ENCODE measurements at places on chromosomes 4 and X.

DNA sequence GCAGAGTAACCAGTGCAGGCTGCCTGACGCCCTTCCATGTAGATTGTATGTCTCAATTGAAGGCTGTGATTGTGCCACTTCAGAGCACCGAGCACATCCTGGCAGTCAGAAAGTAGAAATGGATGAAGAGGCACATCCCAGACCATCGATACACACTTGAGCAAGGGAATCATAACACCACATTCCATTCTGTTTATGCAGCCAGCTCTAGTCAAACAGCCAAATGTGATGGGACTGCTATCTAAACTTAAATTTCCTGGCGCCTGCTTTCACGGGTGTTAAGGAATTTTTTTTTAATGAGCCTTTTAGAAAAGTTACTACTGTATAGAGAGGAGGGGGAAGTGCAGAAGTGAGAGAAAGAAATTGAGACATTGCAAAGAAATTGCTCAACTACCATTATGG lies 84.4 kb downstream of the PPARGC1A start:
- no peak for DNase-seq

- no peak for DNase-seq
These were observed 45.6 kb downstream of the MAOB start for GRCh38 chrX:43836435-43837184.

GRCh38 chr4:27514711-27515110 lies 654.1 kb downstream of the STIM2 start:
- DNase-seq = no peak

GRCh38 chr4:95838192-95838591 lies 1.7 kb upstream of the PDHA2 start:
- DNase-seq = no peak

- DNase-seq = no peak
These were observed 62.7 kb upstream of the EDNRA start for GRCh38 chr4:147418226-147418625.

DNA sequence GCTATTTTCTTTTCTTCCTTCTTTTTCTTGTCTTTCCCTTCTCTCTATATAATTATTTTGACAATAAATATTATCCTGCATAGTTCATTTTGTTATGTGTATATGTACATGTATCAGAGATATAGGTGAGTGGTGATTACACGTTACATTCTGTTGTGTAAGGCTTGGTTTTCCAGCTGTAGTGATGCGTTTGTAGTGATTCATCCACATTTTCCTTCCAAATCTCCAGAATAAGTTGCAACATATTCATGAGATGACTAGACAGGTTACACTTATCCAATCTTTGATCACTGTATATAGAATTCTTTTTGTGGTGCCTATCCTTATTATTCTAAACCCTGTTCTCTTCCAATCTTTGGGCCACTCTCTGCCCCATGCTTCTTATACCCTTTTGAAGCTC lies 540.2 kb downstream of the GBA3 start:
- no peak for DNase-seq

- DNase-seq = no peak
These were observed 471.8 kb downstream of the KCNIP4 start for GRCh38 chr4:21476757-21477156.

- no peak for DNase-seq
These were observed 694 bp downstream of the OCRL start for GRCh38 chrX:129540722-129541184.

- DNase-seq = no peak
These were observed 54.8 kb upstream of the MAGEB16 start for GRCh38 chrX:35743331-35743730.

DNA sequence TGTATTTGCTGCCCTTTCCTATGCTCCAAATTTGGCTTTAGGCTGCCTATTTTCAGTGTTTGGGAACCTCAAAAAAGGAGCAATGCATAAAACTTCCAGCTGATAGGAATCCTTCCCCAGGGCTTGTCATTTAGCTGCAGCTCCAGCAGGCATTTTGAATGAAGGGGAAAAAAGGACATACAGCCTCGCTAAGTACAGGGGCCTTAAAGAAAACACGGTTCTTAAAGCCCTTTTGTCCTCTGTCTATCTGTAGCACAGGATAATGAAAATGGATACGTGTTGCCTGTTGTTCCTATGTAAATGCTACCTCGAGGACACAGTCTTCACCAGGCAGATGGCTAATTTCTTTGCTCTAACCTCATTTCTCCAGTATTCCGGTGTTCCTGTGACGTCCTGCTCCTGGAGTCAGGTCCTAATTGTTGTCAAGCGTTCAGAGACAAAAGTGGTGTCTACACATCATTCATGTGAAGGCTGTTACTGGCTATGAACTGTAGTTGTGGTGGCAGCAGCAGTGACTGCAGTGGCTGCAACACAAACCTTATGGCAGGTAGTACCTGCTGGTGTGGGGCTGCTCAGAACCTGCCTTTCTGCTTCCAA lies 117.4 kb downstream of the MGST2 start:
- DNase-seq = no peak

DNA sequence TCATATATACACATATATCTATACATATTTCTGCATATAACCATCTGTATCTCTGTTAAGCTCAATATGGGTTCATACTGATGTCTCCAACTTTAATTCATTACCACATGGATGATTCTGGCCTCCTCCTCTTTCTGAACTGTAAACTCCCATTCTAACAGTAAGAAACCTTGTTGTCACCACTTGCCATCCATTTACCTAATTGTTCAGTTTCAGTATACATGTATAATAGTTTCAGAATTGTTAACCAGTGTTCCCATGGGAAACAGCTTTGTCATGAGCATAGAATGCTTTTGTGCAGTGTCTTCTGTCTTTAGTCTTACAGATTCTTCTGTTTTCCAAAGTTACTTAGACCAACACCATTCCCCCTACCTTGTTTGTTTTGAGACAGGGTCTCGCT lies 35.9 kb downstream of the SLC9A6 start:
- no peak for DNase-seq

DNA sequence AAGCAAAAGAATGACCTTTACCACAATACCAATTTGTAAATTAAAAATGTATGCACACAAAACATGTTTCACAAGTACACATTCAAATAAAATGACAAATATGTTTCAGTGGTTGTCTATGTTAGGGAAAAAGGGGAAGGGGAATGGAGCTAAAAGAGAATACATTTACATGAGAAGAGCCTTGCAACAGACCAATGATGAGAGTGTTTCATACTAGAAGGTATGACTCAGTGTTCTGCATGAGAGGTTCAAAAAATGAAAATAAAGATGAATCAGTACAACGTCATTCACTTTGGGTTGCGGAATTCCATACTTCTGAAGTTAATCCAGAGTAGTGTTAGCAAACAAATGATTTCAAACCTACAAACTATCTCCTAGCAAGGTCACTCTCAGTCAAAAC lies 51.7 kb downstream of the RPGR start:
- DNase-seq = no peak

GRCh38 chr4:169068423-169068822 lies 58.4 kb upstream of the CBR4 start:
- DNase-seq = no peak

DNA sequence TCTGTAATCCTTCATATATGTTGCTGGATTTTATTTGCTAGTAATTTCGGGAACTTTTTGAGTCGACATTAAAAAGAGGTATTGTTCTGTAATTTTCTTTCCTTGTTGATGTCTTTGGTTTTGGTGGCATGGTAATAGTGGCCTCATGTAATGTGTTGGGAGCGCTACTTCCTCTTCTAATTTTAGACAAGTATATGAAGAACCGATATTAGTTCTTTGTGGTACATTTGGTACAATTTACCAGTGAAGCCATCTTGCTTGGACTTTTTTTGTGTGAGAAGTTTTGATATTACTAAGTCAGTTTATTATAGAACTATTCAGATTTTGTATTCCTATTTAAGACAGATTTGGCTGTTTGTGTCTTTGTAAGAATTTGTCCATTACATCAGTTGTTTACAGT lies 669.2 kb upstream of the AADAT start:
- no peak for DNase-seq

DNA sequence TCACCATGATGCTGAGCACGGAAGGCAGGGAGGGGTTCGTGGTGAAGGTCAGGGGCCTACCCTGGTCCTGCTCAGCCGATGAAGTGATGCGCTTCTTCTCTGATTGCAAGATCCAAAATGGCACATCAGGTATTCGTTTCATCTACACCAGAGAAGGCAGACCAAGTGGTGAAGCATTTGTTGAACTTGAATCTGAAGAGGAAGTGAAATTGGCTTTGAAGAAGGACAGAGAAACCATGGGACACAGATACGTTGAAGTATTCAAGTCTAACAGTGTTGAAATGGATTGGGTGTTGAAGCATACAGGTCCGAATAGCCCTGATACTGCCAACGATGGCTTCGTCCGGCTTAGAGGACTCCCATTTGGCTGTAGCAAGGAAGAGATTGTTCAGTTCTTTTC lies 4.0 kb downstream of the HNRNPH2 start:
- no peak for DNase-seq

DNA sequence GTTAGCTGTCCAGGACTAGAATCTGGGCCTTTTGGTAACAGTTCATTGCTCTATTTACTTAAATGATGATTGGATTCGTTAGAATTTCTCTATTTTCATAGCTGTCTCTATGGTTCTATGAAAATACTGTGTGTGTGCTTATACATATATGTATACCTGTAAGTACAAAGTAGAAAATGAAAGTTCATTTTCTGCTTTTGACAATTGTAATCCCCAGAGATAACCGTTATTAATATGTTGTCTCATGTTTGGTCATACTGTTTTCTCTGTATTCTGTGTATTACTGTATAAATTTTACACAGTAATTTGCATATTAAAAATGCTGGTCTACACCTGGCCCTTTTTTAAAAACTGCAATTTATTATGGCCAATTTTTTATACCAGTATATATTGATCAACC lies 55.4 kb downstream of the CLCN3 start:
- DNase-seq = no peak

DNA sequence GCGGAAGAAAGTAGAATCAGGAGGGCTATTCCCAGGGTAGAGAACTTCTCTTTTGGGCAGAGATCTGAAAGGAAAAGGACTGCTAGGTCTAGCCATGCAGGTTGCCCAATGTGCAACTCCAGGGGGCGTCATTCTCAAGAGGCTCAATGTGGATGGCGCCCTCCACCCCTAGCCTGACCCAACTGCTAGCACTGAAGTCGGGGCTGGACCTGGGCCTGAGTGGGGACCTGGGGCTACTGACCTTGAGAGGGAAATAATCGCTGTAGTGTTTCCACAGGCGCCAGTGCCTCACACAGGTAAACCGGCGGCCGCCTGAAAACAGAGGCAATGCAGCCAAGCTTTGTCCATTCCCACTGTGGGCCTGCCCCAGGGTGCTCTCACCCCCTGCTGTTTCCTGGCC lies 6.1 kb downstream of the AWAT2 start:
- peak; percentile 35 for DNase-seq

GRCh38 chr4:183356931-183357675 lies 34.9 kb upstream of the CLDN24 start:
- peak; percentile 50 for DNase-seq

GRCh38 chrX:40267334-40268187 lies 169.8 kb upstream of the BCOR start:
- no peak for DNase-seq

- DNase-seq = no peak
These were observed 29.2 kb downstream of the P2RY8 start for GRCh38 chrX:1507511-1508463.

DNA sequence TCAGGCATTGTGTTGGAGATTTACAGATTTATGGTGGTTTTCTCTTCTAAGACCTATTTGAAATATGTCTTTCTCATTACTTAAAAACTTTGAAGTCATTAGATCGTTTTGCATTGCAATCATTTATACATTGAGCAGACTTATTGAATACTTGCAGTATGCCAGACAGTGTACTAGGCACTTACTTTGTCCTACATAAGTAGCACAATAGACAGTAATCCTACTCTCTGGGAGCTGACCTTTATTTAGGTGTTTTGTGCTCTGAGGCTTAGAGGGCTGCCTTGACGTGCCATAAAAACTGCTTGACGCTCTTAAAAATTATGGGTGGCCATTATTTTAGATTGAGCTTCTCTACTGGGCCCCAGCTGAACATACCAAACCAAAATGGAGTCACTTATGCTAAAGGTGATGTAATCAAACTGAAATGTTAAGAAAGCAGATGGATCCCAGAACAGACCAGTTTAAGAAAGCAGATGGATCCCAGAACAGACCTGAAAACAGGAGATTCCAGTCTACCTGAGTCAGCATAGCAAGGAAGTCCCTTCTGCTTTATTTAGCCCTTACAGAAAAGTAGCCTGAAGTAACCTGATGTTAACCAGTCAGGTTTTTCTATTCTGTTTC lies 42.4 kb downstream of the PTTG2 start:
- no peak for DNase-seq
